Femur (tissue), 1 donor: ENCODE measurements at places on chromosomes 12 and 14.

DNA sequence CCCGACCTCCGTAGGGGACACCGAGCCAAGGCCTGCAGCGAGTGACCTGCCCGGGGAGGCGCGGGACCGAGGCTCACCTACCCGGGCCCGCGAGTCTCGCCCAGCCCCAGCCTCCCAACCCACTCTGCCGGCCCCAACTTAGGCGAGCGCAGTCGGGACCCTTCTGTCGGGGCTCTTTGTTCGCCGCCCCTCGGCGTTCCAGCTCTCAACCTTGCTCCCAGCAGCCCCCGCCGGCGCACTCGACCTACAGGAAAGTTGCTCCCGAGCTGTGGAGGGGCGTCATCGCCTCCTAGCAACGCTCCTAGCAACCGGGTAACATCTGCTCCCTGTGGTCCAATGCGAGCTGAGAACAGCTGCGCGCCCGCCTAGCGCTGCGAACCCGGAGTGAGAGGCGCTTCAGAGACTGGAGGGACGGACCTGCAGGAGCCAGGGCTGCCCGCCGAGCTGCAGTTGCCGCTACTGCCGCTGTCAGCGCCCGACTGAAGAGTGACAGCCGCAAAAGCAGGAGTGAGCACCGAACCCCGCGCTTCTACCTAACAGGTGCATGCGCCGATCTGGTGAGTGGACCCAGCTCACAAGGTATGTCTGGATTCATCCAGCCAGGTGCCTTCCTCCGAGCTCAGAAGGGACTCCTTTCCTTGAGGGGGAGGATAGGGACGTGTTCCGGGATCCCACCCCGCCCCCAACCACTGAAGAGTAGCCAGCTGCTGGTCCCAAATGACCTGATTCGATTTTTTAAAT is 355.0 kb downstream of the SNAPC1 start:
- DNase-seq, result peak; percentile 91

DNA sequence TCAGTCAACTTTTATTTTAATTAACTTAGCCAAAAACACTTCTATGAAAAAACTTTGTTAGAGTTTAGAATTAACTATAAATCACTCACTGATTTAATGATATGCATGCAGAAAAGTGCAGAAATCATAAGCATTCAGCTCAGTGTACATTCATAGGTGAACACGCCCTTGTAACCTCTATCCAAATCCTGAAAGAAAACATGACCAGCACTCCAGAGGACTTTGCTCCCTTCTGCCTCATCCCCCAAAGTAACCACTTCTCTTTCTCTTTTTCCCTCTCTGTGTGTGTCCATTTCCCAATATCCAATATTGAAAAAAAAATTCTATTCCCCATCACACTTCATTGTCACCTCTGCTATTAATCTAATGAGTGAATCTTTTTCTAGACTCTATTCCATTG is 197.1 kb upstream of the FAR2 start:
- DNase-seq, result no peak

DNA sequence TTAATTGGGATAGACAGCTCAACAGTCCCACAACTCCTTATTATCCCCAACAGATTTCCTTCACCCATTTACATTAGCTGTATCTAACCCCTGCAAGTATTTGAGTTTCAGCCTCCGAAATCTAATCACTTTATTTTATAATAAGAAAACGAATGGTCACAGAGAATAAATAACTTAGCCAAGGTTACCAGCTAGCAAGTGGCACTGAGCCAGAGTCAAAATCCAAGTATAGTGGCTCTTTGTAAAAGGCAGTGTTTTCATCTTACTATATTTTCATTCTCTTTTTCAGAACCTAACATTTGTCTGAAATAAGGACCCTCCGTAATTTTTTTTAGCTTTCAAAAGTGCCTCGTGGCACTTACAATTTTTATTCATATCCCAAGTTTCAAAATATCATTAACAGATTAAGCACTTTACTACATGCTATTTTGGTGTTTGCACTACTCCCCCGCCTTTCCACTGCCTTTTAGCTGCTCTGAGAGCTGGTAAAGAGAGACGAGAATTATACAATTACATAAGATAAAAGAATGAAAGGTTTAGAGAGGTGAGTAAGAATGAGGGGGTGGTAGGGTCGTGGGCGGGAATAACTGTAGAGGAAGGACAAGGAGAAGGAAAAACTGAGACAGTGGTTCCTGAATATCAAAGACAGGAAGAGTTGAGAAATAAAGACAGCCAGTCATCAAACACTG is 3.7 kb upstream of the USP15 start:
- DNase-seq, result no peak

GRCh38 chr14:64005822-64006221 is 153.0 kb downstream of the SYNE2 start:
- DNase-seq, result no peak

- DNase-seq, result no peak
Observed at GRCh38 chr12:119071176-119071575, 89.8 kb downstream of the SRRM4 start.

DNA sequence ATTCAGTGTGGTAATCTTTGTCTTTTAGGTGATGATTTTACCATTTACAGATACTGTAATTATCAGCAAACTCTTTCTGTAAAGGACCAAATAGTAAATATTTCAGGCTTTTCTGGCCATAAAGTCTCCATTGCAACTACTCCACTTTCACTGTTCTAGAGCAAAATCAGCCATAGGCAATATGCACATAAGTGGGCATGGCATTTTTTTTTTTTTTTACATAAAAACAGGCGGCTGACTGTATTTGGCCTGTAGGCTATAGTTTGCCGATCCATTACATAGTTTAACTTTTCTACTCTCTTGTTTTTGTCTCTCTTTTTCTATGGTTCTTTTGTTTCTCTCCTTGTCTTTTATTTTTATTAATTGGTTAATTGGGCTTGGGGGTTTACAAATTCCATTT is 39.4 kb downstream of the RPH3A start:
- DNase-seq, result no peak

DNA sequence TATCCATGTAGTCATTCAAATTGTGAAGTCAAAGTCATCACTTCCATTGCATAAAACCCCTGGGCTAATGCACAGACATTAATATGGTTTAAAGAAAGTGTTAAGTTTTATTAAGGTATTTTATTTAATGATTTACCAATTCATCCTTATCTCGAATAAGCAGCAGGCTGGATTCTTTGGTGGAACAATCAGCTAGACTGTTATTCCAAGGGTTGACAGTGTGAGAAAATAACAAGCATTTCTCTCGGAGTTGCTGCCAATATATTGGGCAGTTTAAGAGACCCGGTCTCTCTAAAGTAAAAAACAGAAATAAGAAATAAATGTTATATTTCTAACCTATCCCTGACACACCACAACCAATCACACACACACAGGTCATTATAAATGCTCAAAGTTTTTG is 9.4 kb downstream of the KLRB1 start:
- DNase-seq, result no peak

DNA sequence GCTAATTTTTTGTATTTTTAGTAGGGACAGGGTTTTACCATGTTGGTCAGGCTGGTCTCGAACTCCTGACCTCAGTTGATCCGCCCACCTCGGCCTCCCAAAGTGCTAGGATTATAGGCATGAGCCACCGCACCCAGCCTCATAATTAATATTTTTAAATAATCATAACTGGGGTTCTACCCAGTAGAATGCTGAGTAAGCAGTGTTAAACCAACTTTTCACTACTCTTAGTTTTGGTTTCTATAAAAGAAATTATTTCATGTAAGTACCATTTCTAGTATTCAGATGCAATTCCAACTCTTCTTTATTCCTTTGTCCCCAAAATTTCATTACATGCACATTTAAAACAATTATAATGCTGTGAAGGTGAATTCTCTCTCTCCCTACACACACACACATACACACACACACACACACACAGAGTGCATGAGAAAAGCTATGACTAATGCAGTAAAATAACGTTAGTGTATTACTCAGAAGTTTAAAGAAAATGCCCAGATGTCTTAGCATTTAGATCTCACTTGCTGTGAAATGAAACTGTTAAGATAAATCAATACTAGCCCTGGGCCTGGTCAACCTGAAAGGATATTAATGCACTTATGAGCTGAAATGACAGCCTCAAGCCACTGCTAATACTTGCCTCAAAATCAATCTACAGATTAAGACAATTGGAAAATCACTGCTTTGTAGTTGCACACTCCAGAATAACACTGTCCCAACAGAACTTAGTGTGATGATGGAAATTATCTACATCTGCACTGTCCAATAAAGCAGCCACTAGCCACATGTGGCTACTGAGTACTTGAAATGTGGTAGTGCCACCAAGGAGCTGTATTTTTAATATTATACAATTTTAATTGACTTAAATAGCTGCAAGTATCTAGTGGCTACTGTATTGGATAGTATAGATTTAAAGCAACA is 36.0 kb downstream of the PTPN21 start:
- no peak for DNase-seq

- peak; percentile 78 for DNase-seq
Observed at GRCh38 chr12:8698132-8698851, 501 bp downstream of the RIMKLB start.

DNA sequence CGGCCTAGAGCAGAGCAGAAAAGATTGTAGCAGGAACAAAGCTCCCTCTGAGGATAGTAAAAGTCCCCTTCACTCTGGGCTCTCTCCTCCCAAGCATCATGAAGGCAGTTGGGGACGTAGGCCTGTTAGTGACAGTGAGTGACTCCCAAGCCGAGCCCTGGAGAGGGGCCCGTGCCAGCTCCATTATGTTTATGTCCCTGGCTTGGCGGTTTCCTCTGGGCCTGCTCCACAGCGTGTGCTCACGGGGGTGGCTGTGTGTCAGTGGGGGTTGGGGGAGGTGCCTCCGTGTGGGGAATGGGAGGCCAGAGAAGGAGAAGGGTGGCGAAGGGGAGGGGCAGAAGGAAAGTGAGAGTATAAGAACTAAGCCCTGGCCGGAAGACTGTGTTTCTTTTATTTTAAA is 170.0 kb upstream of the VASH1 start:
- no peak for DNase-seq

DNA sequence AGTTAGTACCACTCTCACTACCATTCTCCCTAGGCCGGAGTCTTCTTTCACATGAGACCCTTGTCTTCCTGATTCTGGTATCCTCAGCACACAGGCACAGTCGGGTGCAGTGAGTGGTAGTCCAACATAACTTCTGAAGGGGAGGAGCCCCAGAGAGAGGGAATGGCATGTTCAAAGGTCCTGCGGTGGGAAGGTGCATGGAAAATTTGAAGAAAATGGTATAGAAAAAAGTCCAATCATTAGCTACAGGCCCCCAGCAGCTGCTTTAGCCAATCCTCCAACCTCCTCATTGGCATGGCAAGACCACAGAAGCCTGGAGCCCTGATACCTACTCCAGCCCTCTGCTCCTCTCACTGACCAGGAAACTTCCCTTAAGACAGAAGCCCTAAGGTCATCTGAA is 96.6 kb downstream of the ZFP36L1 start:
- DNase-seq, result peak; percentile 1

GRCh38 chr14:103382376-103382775 is 2.8 kb upstream of the MARK3 start:
- no peak for DNase-seq

DNA sequence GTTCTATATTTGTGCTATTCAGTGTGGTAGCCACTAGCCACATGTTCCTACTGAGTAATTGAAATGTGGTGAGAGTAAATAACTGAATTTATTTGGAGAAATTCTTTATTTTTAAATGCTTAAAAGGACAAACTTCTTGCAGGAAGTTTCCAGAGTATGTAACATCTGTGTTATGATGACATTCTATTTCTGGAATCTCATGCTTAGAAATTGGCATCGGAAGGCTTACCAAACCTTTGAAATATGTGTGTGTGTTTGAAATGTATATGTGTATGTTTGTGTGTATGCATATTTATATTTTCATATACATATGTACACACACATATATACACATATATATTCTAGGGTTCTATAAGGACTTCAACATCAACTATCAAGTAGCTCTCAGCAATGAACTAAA is 12.4 kb upstream of the WSCD2 start:
- no peak for DNase-seq

DNA sequence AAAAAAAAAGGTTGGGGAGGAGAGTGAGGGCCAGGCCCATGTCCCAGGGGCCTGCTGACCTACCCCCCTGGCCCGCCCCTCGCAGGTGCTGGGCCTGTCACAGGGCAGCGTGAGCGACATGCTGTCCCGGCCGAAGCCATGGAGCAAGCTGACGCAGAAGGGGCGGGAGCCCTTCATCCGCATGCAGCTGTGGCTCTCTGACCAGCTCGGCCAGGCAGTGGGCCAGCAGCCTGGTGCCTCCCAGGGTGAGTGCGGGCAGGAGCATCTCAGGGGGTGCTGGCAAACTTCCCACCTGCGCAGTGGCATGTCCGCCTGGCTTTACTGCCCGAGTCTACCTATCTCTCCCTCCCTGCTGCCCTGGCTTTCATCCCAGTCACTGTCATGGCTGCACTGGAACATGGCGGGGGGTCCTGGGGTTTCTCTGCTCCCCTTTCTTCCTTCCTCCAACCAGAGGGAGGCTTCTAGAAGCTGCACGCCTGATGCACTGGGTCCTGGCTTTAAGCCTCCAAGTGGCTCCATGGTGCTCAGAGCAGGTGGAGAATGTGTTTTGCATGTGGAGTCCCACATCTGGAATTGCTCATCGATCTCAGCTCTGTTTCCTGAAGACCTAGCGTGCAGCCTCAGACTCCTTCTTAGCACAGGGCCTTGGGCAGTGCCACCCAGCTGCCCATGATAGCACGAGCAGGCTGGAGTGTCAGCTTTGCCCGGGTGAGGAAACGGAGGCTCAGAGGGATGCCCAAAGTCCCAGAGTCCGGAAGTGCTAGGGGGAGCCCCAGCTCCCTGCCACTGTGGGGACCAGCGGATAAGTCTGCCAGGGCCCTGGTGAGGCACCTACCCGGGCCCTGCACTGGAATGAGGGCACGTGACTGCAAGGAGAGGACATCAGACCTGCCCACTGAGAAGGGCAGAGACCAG is 46.3 kb downstream of the PHETA1 start:
- DNase-seq, result no peak
